ENCODE measurements at places on chromosomes 6 and 20.

- DNase-seq, result no peak
These were observed 5.0 kb upstream of the CAP2 start for GRCh38 chr6:17388365-17388764.

- DNase-seq, result no peak
These were observed 324.7 kb upstream of the JARID2 start for GRCh38 chr6:14921170-14921569.

- peak; percentile 25 for DNase-seq
These were observed 34.3 kb upstream of the ZBP1 start for GRCh38 chr20:57654363-57654997.

DNA sequence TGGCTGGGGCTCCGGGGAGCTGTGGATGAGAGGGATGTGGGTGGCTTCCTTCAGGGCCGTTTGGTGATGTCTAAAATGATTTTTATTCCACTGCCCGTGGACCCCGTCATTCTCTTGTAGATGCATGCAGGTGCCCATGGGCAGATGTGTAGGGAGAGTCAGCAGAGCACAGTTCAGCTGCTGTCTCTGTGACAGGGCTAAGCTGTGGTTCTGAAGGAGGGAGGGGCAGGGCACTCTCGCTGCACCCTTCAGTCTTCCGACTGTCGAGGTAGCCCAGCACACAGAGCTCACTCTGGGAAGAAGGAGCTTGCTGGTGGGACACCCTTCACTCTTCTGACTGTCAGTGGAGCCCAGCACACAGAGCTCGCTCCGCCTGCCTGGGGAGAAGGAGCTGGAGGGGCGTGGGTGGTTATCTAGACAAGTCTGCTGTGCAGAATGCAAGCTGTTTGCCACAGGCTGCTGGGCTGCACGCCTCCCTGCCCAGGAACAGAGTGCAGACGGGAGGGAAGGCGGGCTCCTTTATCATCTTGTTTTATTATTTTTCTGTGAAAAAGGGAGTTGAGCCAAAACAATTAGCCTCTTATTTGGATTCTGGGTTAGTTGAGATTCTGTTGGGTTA lies 28.4 kb upstream of the ADRM1 start:
- DNase-seq, result no peak

GRCh38 chr20:44610313-44610962 lies 28.1 kb downstream of the PKIG start:
- DNase-seq, result no peak

- no peak for DNase-seq
These were observed 85.9 kb downstream of the SMLR1 start for GRCh38 chr6:130913120-130913519.

DNA sequence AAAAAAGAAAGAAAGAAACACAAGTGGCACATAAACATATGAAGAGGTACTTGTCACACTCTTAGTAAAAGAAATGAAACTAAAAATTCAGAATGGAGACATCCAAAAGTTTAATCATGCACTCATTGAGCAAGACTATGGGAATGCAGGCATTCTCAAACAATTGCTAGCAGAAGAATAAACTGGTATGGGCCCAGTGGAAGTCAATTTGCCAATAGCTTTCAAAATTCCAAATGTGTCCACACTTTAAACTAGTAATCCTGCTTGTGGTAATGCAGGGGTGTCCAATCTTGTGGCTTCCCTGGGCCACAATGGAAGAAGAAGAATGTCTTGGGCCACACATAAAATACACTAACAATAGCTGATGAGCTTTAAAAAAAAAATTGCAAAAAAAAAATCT lies 97.4 kb downstream of the EPB41L2 start:
- no peak for DNase-seq

GRCh38 chr20:34233687-34234086 lies 7.5 kb upstream of the ASIP start:
- no peak for DNase-seq

GRCh38 chr6:111195656-111196055 lies 108.4 kb downstream of the SLC16A10 start:
- DNase-seq, result no peak

GRCh38 chr6:87875781-87876180 lies 171.9 kb upstream of the SPACA1 start:
- DNase-seq, result no peak

DNA sequence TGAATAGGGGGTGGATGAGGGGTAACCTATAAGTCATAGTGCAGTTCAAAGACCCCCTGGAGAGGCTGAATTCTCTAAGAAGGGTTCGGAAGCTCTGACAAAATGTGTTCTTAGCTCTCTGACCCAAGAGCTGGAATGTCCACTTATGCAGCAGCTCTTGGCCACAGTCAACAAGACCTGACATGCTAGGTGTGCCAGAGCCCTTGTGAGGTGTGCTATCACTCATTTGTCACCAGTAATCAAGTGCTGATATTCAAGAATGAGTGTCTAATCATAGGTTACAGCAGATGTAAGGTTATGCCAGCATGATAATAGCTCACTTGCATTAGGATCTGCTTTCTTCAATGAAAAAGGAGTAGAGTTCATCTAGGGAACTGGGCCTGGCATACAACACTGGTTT lies 28.1 kb downstream of the TOMM6 start:
- no peak for DNase-seq

DNA sequence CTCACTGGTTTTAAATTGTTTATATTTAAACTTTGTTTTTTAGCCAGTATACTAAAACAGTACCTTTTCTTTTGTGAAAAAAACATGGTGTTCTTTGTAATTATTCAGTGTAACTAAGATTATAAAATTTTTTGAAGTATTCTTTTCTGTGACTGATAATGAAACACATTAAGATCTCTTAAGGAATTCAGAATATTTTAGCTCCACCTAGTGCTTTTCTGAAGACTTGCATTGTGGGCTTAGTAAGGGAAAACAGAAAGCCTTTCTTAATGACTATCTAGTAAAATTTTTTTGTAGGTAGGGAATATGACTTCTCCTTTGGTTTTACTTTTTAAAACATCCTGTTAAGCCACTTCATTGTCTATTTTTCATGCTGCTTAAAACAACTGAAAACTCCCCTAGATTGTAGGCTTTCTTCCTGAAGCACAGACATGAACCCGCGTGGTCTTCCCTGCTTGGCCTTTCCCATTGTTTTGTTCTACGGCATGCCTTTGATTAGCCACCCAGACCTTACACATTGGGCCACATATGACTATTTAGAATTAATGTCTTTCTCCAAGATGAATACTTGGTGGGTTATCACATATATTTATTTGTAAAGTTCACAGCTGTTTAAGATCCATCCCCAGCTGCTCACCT lies 72.1 kb downstream of the AFDN start:
- DNase-seq, result no peak

DNA sequence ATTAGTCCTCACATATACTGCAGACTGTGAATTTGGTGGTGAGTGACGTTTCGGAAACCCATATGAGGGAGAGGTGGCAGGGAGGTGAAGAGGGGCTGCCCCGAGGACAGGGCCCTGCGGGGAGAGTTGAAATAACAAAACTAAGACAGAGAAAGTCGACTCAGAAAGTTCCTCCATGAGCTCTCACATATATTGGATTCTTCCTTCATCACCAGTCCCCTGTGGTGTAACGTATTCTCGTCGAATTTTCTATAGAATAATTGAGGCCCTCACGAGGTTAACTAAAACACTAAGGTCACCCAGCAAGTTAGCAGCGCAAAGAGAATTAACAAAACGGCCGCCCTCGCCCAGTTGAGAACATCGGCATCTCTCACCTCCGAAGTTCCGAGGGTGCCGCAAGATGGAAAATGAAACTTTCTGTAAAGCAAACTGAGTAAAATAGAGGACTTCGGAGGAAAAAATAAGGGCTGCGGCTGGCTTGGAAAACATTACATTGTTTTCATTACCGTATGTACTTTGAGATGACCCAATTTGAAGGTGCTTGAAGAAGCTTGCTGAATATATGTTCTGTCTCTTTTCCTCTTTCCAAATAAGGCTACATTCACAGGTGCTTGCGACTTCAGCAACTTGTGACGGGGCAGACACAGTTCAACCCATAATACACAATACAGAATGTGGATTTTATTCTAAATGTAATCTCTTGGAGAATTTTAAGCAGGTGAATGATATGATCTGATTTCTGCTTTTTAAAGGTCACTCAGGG lies 490.9 kb upstream of the JARID2 start:
- no peak for DNase-seq

- no peak for DNase-seq
These were observed 10.9 kb upstream of the ARG1 start for GRCh38 chr6:131561925-131562707.

GRCh38 chr20:5630071-5630470 lies 120.1 kb upstream of the SHLD1 start:
- no peak for DNase-seq

GRCh38 chr6:107638493-107638892 lies 148.6 kb downstream of the SOBP start:
- no peak for DNase-seq

DNA sequence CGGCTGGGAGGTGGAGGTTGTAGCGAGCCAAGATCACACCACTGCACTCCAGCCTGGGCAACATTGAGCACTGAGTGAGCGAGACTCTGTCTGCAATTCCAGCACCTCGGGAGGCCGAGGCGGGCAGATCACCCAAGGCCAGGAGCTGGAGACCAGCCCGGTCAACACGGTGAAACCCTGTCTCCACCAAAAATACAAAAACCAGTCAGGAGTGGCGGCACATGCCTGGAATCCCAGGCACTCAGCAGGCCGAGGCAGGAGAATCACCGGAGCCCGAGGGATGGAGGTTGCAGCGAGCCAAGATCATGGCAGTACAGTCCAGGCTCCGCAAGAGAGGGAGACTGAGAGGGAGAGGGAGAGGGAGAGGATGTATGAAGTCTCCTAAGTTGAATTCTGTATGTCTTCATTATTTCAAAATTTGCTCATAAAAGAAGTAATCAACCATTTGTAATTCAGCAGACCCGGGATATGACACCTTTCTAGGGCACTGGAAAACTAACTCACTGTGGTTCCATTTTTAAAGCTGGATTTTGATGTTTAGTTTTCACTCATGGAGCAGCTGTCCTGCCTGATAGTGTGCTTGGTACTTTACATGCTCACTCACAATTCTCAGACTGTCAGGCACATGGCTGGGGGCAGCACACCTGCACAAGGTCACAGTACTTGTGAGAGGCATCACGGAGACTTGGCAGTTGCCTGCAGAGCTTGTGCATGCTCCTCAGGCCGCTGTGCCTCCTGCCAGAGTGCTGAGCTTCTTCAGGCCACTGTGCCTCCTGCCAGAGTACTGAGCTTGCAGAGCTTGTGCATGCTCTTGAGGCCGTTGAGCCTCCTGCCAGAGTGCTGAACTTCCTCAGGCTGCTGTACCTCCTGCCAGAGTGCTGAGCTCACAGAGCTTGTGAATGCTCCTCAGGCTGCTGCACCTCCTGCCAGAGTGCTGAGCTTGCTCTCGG lies 106.2 kb downstream of the ERMARD start:
- DNase-seq, result no peak

- no peak for DNase-seq
These were observed 132.7 kb downstream of the ERMARD start for GRCh38 chr6:169884158-169884557.

DNA sequence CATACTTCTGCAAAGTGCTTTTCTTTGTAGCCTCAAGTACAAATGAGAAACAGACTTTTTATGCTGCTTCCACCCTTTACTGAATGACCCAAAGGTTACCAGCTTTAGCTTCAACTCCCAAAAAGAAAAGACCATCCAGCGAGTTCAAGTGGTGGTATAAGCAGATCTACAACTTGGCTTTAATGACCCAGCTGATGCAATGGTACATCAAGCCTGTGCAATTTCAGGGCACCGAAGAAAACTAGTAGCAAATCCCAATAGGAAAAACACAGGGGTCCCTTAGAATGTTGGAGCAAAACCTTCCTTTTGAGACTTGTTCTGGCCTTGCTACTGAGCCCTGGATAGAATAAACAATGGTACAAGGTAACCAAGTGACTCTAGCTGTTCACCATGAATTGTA lies 33.8 kb downstream of the STX7 start:
- DNase-seq, result no peak

DNA sequence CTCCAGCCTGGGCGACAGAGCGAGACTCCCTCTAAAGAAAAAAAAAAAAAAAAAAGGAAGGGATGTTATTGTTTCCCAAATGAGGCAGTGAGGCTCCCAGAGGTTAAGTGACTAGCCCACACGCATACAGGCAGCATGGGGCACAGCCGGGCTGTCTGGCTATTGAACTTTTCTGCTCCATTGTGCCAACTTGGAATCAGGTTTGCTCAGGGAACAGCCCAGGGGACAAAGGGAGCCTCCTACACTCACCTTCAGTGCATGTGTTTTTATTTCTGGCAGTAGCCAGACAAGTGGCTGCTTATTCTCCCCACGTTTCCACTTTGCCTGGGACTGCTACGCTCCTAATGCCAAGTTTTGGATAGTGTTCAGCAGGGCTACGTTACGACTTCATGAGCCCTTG lies 10.7 kb downstream of the ETV7 start:
- no peak for DNase-seq

- DNase-seq, result no peak
These were observed 1.3 kb downstream of the EPPIN start for GRCh38 chr20:45545754-45546453.

All from stimulated activated CD8-positive, alpha-beta memory T cell treated with anti-CD3 and anti-CD28 coated beads, Interleukin-4, amount 100 ng/mL, for 1 hour (primary cell).